ENCODE measurements at places on chromosomes 16 and 17.

DNA sequence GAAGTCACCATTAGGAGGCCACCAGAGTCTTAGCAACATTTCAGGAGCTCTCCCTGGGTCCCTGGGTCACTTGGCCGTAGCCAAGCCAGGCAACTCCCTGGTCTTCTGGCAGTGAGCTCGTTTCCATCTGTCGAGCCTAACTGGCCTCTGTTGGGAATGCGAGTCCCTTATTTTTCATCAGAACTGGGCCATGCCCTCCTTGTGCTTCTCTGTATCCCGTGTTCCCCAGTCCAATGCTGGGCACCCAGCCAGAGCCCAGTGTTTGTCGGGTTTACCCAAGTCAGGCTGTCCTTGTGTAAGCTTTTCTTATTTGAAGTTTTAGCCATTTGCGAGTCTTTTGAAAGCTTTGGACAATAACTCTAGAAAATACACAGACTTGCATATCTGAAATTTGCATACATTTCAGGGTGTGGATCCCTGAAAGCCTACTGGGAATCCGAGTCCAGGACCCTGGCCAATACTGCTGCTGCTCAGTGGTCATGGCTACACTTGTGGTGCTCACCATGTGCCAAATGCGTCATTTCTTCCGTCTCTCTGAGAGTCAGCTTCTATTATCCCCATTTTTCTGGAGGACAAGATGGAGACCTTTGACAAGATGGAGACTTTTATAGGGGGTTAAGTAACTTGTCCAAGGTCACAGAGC is 81.6 kb upstream of the LGALS9 start:
- DNase-seq = no peak

DNA sequence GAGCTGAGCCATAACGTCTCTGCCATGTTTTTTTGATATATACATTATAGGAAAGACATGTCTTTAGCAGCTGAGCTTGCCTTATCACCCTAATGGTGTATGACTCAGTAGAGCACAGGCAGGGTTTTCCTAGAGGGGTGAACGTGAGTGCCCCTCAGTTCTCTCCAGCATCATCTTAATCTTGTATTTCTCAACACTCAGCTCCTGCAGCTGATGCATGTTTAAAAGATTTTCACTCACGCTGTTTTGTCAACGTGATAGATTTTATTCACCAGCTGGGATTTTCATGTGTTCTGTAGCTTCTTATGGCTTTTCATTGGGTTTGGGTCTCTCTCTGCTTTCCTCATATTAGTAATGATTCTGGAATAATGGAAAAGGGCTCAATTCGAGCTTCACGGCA is 186.0 kb upstream of the PMFBP1 start:
- DNase-seq = no peak

DNA sequence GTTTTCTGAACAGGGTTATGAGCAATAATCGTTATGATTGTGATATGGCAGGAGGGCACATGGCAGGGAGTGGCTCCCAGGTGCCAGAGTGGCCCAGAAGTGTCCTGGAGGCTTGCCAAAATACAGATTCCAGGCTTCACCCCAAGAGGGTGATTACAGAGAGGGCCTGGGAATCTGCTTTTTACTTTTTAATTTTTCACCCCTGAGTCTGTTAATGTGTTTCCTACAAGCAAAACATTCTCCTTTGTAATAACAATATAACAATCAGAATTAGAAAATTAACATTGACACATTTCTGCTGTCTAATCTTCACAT is 212.4 kb downstream of the SNX29 start:
- no peak for DNase-seq

DNA sequence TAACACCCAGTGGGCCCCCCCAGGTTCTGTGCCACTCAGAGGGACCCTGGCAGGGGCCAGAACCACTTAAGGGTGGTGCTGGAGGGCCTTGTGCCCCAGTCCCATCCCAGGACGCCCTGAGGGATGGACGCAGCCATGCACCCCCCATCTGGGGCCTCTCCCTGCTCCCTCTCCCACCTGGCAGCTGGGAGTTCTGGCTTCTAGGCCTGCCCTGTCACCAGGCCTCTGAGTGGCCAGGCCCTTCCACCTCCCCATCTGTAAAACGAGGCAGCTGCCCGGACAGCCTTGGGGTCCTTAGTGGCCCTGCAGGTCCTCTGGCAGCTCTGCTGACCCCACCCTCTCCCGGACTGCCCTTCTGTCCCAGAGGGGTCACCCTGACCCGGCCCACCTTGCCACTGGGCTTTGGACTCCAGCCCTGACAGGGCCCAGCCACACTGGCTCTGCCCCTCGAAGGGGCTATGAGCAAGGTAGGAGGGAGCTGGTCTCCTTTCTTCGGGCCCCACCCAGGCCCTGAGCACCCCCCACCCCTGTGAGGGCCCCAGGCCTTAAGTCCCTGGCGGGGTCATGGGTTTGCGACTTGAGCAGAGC is 12.3 kb downstream of the PAM16 start:
- no peak for DNase-seq

GRCh38 chr17:3512505-3513171 is 36.8 kb downstream of the ASPA start:
- no peak for DNase-seq

DNA sequence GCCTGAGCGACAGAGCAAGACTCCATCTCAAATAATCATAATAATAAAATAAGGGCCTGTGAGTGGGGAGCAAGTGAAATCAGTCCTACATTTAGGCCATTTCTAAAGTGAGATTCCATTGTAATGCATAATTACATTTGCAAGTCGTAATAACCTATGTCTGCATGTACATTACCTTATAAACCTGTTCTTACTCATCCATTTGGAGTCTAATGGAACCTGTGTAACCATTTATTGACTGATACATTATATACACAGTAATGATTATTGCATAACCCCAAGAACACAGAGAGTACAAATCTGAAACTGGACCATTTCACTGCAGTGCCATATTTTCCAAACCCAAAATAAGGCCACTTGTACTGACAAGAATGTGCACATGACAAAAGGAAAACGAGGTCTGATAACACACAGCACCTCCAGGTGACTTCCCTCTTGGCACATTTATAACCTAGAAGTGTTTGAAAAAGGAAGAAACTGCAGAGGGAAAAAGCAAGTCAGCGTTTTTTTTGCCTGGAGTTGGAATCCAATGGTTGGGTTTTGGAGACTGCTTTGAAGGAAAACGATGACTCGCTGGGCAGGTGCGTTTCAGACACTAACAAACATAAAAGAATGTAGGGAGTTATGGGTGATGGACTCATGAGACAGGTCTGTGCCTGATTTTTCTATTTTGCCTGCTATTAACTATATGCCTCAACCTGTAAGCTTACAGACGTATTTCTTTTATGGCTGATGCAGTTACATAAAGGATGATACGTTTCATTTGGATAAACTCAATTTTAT is 63.6 kb upstream of the KIFC3 start:
- no peak for DNase-seq

- peak; percentile 19 for DNase-seq
These were observed 45.0 kb upstream of the NACA2 start for GRCh38 chr17:61635913-61636432.
